WTC11 (cell line): ENCODE measurements at places on chromosomes 5 and 9.
A peak's percentile ranks its signal among the peaks of the same experiment; 100 is the strongest.

- no peak for DNase-seq
Observed at GRCh38 chr9:129399634-129399990, 221.3 kb downstream of the C9orf50 start.

- DNase-seq = peak; percentile 75
Observed at GRCh38 chr9:120477534-120478001, 102.4 kb downstream of the CDK5RAP2 start.

DNA sequence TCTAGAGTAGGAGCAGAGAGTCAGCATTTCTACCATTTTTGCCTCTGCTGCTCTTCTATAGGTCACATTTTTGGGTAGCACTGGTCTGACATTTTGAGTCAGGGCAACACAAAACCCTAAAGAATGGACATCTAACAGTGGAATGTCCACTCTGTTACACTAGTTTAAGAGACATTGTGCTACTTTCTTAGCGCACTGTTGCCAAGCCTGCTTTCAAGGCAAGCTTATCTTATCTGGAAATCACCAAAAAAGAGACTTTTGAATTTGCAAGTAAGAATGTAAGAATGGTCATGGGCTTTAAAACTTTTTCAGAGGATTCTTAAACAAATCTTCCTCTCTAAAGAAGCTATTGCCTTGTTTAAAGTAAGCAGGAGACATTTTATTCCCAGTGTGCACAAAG lies 73.0 kb upstream of the STARD4 start:
- no peak for DNase-seq

DNA sequence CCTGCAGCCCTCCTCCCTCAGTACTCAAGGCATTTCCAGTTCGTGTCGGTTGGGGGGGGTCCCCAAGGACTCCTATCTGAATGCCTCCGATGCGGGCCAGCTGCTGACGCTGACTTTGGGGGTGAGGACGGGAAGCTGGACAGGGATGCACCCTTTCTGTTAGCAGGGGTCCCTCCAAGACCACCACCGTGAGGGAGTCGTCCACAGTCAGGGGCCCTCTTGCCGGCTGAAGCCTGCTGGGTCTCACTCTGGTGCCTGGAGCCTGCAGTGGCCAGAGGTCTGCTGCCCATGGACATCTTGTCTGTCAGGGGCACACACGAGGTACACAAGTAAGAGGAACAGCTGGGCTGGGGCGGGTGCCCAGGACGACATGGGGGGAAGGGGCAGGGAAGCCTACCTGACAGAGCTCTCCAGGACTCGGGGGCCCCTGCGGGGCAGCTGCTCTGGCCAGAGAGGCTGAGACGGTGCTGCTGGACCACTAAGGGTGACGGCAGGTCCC lies 9.1 kb upstream of the ZDHHC11 start:
- DNase-seq = no peak

DNA sequence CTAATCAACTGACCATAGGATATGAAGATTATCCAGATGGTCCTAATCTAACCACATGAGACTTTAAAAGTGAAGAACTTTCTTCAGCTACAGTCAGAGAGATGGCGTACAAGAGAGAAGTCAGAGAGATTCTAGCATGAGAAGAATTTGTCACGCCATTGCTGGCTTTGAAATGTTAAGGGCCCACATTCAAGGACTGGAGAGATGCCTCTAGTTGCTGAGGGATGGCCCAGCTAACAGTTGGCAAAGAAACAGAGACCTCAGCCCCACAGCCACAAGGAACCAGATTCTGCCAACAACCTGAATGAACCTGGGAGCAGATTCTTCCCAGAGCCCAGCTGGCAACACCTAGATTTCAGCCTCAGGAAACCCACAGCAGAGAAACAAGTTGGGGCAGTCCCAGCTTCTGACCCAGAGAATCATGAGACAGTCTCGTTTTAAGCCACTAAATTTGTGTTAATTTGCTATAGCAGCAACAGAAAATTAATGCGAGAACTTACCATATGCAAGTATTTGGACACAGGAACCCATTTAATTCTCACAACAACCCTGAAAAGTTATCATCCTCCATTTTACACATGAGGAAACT lies 132.0 kb downstream of the MLLT3 start:
- no peak for DNase-seq

GRCh38 chr9:89807682-89808075 lies 202.9 kb downstream of the GADD45G start:
- DNase-seq = no peak

DNA sequence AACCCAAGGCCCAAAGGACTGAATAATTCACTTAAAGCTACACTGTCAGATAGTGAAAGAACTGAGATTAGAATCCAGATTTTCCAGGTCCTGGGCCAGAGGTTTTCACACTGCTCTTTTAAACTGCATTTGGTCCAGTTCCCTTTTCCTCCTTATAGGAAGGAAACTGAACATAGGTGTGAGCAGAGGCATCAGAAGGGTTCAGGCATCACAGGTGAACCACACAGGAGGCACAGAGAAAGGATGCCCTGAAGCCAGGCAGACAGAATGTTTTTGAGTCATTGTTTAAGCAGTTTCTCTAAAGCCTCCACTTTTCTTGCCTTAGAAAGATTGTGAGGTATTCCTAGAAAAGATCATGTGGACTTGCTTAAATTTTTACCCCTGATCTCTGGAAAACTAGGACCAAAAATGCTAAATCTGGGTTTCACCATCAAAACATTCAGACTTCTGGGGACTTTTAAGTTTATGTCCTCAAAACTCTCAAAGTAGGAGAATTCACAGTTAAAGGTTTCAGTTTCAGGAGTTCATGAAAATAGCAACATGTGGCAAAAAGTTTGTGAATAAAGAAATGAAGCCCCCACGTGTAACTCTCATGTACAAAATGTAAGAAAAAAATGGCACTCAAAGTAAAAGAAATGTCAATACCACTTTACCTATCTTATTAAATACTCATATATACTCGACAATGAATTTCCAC lies 386.1 kb downstream of the NTRK2 start:
- DNase-seq = no peak

- DNase-seq = peak; percentile 42
Observed at GRCh38 chr9:126615245-126615790, 1.6 kb downstream of the LMX1B start.

GRCh38 chr5:32866138-32866537 lies 155.0 kb downstream of the NPR3 start:
- no peak for DNase-seq

DNA sequence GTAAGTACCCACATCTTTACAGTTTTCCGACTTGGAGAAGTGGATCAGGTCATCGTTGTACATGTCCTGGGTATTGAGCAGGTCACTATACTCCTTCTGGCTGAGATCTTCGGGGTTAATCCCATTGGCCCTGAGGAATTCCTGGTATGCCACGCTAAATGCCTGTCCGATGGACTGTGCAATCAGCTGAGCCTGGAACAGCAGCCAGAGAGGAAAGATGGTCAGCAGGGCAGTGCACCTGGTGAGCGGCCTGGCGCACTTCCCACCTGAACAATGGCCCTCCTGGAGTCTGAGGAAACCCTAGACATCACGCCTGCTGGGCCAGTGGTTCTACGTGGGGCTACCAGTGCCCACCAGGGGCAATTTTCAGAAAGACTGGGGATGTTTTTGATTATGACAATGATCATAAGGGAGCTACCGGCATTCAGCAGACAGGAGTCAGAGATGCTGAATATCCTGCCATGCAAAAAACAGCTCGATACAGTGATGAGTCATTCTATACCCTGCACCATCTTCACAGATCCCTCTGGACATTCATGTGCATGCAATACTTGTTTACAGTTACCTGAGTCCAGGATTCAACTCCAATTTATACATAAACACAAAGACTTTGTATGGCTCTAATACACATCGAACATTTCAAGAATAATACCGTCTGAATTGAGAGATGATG lies 127.2 kb downstream of the ENTREP1 start:
- DNase-seq = no peak

GRCh38 chr5:39014561-39014960 lies 59.6 kb downstream of the RICTOR start:
- no peak for DNase-seq

DNA sequence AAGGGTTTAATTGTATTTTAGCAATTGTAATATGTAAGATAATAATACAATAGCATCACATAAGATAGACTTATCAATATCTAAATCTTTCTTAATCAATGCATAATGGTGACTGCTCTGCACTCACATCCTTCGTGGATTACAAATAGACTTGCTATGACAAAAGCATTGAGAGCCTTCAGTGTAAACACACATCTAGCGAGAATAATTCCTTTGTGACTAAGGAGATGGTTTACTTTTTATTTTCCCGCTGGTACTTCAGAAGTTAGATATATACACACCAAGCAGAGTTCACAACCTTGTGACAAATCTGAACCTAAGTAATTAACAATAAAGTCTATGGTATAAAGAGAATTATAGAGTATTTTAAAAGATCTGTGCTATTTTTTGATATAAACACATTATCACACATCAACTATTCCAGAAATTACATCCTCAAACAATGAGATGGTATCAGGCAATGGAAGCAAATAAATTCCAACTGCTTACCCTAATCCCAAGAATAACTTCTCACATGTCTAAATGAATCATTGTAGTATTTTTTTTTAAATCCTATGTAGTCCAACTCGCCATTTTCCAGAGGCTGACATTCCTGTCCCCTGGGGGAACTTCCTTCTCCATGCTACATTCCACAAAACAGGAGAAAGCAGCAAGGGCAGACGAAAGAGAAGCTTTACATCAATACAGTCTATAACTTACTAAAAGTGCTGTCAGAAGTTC lies 51.2 kb downstream of the MAPKAP1 start:
- no peak for DNase-seq

DNA sequence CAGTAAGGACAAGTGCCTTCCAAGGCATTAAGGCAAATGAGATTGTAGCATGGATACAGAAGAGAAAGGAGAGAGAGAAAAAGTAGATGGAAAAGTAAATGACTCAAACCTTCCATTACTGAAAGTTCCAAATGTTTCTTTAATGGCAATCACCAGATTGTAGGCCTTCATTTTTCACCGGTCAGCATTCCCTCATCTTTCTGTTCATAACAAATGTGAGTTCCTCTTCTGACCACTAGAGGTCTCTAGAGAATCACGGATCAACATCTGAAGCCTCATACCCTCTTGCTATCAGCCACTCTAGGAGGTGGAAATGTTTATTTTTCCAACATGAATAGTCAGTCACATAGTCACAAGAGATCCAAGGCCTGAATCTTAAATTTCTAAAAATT lies 73.6 kb upstream of the RPS23 start:
- no peak for DNase-seq

DNA sequence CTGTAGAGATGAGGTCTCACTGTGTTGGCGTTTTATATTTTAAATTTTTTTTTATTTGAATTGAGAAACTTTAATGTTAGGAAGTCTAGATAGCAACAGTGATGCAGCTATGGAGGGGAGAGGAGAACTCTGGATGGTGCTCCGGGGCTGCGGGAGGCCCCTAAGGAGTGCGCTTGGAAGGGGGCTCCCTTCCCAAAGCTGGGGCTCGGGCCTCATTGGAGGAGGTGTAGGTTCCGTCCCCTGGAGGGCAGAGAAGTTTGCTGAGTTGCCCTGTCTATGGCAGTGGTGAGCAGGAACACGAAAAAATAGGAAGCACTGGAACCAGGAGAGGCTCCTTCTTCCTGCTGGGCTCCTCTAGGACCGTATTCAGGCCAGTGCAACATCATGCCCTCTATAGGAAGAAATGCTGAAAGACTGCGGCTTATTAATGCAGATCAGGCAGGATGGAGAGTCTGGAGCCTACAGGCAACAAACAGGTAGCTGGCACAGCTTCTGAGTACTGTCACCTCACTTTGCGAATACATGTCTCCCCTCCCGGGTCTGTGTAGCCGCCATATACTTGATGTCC lies 16.1 kb downstream of the AHRR start:
- DNase-seq = no peak

DNA sequence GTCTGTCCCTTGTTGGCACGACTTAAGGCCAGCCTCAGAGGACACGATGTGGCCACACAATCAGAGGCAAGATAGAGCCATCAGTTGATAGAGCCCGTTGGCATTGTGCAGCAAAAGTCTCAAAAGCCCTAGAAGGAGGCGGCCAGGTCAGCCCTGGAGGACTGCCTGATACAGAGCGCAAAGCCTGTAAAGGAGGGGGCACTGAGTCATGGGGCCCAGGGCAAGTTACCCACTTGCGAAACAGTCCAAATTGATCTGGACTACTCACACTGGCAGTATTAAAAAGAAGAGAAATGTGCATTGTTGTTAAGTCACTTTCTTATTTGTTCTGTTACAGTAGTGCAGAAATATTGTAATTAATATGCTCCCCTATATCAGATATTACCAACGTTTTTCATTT lies 51.5 kb downstream of the KLF9 start:
- DNase-seq = no peak

DNA sequence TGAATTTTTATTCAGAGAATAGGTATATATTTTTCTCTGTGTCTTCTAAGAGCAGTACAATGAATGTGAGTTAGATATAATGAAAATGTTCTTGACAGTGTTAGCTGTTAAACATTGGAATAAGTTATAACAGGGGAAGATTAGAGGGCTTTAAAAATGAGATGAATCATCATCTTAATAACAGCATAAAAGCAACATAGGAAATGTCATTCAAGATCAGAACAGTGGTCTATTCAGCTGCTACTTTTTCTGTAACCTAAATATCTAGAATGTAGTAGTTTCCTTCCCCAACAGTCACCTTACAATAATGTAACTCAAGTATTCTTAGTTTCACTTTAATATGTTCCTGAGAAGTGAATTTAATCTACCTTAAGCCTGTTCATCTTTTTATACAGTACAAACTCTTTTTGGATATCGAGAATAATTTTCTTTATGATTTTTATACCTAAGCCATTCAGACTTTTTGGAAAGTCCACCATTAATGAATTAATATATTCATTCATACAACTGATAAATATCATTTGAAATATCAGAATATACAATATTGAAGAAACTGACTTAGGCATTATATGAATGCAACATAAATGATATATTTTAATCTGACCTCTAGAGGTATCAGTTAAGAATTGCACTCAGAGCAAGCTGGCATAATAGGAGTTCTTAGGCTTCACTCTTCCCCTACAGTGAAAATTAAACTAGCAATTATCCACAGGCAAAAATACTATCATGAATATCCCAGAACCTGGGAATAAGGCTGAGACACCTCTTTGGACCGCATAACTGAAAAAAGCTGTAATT lies 66.1 kb upstream of the EDIL3 start:
- no peak for DNase-seq

GRCh38 chr9:85258823-85259370 lies 482.9 kb downstream of the AGTPBP1 start:
- peak; percentile 75 for DNase-seq

GRCh38 chr5:97355775-97356174 lies 172.7 kb upstream of the RIOK2 start:
- no peak for DNase-seq

GRCh38 chr5:142952229-142952628 lies 182.1 kb downstream of the ARHGAP26 start:
- no peak for DNase-seq

GRCh38 chr9:22169727-22170503 lies 160.8 kb upstream of the CDKN2B start:
- no peak for DNase-seq

- DNase-seq = no peak
Observed at GRCh38 chr9:137194388-137194787, 5.9 kb downstream of the SSNA1 start.

- no peak for DNase-seq
Observed at GRCh38 chr9:127566351-127567001, 45.6 kb upstream of the STXBP1 start.
